Stimulated activated CD4-positive, alpha-beta T cell treated with anti-CD3 and anti-CD28 coated beads, TNF-alpha, amount 100 ng/mL, for 1 hour (primary cell): ENCODE measurements at places on chromosomes 2 and 18.

DNA sequence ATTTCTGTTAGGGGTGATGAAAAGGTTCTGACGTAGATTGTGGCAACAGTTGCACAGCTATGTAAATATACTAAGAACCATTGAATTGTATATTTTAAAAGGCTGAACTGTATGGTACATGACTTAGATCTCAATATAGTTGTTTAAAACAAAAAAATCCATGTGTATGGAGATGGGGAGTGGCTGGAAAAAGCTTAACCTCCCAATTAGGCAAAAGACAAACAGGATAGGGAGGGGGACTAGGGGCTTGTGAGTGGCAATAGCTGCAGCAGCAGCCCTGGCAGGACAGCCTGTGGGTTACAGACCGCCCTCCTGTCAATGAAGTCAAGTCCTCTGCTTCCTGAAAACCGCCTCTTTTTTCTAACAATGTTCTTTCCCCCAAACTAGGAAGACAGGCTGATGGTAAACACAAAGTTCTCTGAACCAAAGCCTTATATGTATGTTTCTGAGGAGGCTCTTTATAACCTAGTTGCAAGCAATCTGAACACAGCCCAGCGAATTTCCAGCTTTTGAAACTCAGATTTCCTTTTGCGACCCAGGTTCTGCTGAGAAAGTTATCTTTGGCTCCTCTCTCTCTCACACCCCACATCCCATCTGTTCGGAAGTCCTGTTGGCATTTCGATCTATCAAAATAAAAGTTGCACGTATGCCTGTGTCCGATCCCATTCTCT is 10.3 kb downstream of the ATP8B1 start:
- DNase-seq: no peak

- no peak for DNase-seq
These were observed 636.2 kb downstream of the NRXN1 start for GRCh38 chr2:50395605-50396297.

GRCh38 chr18:46939998-46940571 is 22.7 kb downstream of the KATNAL2 start:
- DNase-seq: no peak

- no peak for DNase-seq
These were observed 42.1 kb upstream of the RFX8 start for GRCh38 chr2:101516823-101517690.

DNA sequence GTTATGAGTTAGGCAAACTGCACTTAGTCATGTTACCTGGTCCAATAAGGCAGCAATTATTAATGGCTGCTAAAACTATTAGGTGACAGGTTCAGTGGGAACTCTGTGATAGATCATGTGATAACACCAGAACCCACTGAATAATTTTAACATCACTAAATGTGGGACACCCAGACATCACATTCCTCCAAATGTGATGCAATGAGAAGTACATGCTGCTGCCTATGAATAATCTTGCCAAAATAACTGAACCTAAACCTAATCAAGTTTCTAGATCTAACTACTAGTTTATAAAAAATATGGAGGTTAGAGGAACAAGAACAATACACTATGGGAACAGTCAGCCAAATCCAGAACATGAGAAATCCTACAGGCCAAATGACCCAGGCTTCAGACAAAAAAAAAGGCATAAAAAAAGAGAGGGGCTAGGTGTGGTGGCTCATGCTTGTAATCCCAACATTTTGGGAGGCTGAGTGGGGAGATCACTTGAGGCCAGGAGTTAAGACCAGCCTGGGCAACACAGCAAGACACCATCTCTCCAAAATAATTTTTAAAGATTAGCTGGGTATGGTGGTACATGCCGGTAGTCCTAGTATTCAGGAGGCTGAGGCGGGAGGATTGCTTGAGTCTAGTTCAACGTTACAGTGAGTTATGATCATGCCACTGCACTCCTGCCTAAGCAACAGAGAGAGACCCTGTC is 7.0 kb upstream of the ACTR2 start:
- DNase-seq: no peak

- no peak for DNase-seq
These were observed 61.8 kb upstream of the RPL31 start for GRCh38 chr2:100940240-100940639.

DNA sequence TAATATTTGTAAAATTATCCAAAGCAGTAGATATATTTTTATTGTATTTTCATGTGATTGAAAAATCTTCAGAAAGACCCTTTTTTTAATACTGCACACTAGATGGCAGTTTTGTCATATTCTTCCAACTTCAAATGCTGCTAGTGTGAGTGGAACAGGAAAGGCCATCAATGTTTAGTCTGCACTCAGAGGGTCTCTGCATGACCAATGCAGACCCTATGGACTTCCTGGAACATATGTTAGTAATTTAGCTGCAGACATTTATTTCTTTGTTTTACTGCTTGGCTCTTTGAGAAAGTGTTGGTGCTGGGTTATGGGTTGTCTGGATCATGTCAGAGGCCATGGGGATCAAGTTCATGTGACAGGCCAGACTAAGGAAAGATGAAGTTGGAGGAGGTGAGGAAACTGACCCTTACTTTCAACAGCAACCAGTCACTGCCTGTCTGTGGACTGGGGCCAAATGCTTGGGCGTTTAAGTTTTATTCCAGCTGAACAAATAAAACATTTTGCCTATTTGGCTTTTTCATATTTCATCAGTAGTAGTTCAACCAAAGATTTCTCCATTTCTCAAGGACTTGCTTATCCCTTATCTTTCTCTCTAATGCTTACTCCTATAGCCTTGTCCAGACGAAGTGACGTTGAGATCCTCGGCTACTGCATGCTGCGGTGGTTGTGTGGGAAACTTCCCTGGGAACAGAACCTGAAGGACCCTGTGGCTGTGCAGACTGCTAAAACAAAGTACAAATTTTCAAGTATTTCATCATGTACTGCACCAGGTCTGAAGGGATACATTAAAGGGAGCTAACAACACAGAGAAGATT is 84.8 kb downstream of the VRK2 start:
- no peak for DNase-seq

DNA sequence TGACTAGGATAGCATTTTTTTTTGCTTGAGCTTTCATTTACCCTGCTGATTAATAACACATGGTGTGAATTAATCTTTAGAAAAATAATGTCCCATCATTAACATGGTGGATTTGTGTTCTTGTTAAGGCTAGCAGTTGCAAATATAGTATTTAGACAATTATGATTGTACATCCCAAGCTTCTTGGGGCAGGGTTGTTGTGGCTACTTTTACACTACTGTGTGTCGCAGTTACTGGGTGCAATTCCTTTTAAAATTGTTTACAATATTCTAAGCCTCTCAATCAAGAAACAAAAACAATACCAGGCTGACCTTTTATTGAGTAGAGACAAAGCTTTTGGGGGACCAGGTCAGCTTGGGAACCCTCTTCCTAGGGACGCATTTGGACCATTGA is 2.5 kb downstream of the FMNL2 start:
- DNase-seq: no peak

GRCh38 chr2:225036431-225036830 is 5.8 kb downstream of the DOCK10 start:
- no peak for DNase-seq

DNA sequence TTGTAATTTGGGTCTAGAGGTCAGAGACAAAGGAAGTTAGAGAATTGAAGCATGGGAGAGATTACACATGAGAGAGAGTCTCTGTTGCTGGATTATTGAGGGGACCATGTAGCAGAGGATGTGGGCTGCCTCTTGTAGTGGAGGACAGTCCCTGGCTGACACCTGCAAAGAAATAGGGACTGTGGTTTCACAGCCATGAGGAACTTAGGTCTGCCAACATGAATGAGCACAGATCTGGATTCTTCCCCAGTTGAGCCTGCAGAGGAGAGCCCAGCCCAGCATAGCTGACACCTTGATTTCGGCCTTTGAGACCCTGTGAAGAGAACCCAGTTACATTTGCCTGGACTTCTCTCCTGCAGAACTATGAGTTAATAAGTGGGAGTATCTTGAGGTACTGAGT is 179.5 kb upstream of the TWIST2 start:
- DNase-seq: no peak

DNA sequence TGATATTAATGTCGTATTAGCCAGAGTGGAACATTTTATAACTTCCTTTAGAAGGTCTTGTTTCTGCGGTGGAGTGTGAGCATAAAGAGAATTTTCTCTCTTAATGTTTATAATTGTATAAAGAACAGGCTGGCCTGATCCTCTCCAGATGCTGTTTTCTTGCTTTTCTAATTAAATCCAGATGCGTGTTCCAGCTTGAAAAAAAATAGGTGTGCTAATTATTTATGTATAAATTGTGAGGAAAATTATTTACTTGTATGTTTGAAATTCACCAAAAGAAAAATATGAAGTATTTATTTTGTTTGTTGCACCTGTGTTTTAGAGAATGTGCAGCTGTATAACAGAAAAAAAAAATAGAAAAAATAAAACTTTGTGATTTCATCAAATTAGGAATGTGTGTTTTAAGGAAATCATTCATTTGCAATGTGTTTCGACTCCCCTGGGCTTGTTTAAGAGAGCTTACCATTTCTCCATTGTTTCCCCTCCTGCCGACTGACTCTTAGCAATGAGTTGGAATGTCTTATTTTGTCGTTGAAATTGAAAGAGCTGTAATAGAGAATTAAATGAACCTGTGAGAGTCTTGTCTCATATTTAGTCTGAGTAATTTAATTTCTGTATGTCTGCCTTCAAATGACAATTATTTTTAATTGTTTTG is 220.1 kb upstream of the NXPH2 start:
- no peak for DNase-seq

DNA sequence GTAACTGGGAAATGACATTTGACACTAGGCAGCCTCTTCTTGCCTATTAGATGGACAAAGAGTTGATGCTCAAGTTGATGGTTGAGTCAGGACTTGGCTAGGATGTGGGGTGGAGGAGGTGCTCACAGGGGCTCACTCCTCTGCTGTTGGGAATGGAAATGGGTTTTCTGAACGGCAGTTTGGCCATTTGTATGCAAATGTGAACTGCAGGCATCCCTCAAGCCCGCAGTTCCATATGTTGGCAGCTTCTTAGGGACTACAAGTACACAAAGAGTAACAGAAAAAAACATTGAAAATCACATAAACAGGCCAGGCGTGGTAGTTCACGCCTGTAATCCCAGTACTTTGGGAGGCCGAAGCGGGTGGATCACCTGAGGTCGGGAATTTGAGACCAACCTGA is 80.8 kb downstream of the INPP5D start:
- no peak for DNase-seq

- DNase-seq: no peak
These were observed 65.5 kb upstream of the HK2 start for GRCh38 chr2:74768401-74768914.

- no peak for DNase-seq
These were observed 456 bp downstream of the LRP1B start for GRCh38 chr2:142130111-142131009.

- no peak for DNase-seq
These were observed 30.2 kb downstream of the XDH start for GRCh38 chr2:31384351-31384750.

DNA sequence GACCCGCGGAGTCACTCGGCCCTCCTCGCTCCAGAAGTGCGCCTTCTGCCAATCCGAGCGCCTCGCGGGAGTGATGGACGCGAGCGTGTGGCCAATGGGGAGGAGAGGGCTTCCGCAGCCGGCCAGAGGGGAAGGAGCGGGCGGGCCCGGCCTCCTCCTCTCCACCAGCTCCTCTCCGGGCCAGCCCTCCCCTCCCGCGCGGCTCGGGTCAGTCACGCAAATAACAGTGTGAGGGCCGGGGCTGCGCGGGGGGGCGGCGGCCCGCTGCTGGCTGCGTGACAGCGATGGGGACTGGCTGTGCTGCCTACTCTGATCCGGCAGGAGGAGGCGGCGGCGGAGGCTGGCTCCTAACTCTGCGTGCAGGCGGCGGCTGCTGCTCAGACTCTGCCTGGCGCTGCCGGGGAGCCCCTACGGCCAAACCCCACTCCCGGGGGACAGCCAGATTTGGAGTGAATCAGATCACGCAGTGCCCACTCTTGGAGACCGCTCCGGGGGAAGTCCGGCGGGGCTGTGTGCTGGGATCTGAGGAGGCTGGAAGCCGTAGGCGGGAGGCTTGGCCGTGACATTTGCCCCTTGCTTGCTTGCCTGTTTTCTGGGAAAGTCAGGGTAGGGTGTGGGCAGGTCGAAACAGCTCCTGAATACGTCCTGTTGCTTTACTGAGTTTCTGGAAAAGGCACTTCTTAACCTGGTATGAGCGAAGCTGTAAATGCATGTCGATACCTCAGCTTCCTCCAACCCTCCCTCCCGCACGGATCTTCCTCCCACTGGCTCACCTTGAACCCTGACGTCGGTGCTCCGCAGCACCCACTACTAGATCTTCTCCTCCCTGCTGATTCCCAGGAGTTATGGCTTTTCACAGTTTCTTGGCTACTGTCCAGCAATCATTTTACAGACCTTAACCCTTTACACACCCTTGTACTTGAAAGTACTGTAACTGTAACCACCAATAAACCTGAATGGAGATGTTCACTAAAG is 97.9 kb upstream of the SERTAD2 start:
- no peak for DNase-seq

DNA sequence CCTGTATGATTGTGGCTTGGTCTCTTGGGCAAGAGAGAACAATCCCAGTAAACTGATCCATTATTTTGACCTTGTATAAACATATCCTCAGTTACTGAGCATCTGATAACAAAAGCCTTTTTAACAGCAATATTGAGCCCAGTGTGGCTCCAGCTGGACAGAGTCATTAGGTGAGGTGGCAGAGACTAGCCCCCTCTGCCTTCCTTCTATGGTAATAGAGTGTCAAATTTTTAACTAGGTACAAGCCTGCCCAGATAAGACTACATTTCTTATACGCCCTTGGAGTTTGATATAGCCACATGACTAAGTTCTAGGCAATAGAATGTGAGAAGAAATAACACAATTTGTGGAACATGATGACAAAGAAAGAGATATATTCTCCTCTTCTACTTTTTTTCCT is 56.2 kb downstream of the HNMT start:
- DNase-seq: no peak

GRCh38 chr2:111653103-111653624 is 230.8 kb downstream of the ANAPC1 start:
- no peak for DNase-seq

DNA sequence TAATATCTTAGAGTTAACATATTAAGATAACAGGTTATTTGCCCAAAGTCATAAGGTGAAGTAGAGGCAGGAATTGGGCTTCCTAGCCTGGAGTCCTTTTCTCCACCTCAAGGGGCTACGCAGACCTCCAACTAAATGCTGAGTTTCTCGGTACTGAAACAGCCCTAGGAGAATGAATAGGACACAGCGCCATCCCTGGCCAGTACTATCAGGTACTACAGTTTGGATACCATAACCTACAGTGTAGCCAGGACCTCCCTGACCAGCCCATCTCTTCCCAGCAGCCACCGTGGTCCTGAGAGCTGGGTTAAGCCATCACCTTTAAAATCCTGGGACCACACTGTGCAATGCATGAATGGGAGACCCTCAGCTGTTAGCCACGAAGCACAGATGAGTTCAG is 15.7 kb downstream of the CASP8 start:
- no peak for DNase-seq

DNA sequence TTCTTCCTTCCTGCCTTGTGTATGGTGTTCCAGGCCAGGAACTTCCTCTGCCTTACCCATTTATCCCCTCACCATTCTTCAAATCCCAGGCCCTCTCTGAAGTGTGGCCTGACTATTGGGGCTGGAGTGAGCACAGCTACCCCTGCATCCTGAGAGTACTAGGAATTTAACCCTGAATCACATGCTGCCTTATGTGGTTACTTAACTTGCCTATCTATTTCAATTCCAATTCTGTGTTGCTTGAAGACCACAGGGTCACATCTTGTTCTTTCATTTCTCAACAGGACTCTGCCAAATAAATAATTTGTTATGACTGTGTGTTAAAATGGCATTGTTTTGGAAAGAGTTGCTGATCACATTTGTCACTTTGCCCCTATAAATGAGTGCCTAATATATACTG is 108.6 kb downstream of the CERS6 start:
- no peak for DNase-seq

GRCh38 chr2:229888031-229888430 is 33.8 kb downstream of the TRIP12 start:
- no peak for DNase-seq
